ENCODE measurements at places on chromosomes 2 and 18. TPM values are rescaled to one million over a fixed set of nuclear protein-coding genes. Genes with fewer than 3 reads are reported as not detected.

PLB1 gene
- total RNA-seq = 1.0 TPM

ALK gene
- 0.52 TPM for total RNA-seq

SDC1 gene
- 2.1 TPM for total RNA-seq

C1GALT1C1L gene
- total RNA-seq = 1.0 TPM

GCG gene
- total RNA-seq = 5.2 TPM

POTEI gene
- under 0.01 TPM for total RNA-seq

DQX1 gene
- not detected for total RNA-seq
